Hematopoietic multipotent progenitor cell treated with erythropoietin and hydrocortisone succinate and interleukin-3 and kit ligand, for 8 days (in vitro differentiated cells): ENCODE measurements at places on chromosomes 13 and 19.
A peak's percentile ranks its signal among the peaks of the same experiment; 100 is the strongest.

- DNase-seq = peak; percentile 36
Measured at GRCh38 chr13:106533101-106533942, 2.1 kb downstream of the EFNB2 start.

DNA sequence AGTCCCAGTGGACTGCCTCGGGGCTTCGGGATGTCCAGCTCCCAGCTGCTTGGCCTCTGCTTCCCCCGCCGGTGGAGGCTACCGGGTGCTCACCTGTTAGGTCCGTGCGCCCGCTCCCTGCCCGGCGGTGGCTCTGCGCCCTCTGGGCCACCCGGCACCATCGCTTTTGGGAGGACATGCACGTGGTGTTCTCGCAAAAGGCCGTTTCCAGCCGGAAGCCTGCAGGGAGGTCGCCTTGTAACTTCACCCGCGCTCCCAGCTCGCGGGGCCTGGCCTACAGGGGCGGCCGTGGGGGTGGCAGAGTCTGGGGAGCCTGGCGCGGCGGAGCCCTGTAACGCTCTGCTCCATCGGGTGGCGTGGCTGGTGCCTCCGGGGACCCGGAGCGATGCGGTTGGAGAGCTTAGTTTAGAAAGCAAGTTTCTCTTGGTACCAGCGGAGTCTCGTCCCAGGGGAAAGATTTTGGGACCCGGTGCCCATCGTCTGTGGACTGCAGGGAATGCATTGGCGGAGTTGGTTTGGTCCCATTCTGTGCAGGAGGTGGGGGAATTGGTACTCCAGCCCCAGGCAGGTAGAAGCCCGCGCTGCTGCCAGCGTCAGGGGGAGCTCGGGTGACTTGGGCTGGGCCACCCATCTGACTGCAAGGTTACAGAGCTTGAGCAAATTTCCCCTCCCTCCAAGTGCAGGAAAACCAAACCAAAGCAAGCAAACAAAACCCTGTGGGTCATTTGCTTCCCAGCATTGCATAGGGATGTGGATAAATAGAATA is 673 bp downstream of the SPATA13 start:
- DNase-seq = peak; percentile 43

GRCh38 chr19:13747098-13747453 is 17.2 kb upstream of the MRI1 start:
- no peak for DNase-seq

- no peak for DNase-seq
Measured at GRCh38 chr13:35699825-35700510, 223.5 kb upstream of the MAB21L1 start.

- DNase-seq = no peak
Measured at GRCh38 chr13:67416047-67416925, 186.2 kb upstream of the PCDH9 start.
